Epithelial cell of proximal tubule (primary cell): ENCODE measurements at places on chromosomes 11 and 22. TPM values are rescaled to one million over a fixed set of nuclear protein-coding genes. Genes with fewer than 3 reads are reported as not detected.

- no peak for DNase-seq
Measured at GRCh38 chr22:50278461-50278860, 8.3 kb upstream of the MAPK11 start.

DNA sequence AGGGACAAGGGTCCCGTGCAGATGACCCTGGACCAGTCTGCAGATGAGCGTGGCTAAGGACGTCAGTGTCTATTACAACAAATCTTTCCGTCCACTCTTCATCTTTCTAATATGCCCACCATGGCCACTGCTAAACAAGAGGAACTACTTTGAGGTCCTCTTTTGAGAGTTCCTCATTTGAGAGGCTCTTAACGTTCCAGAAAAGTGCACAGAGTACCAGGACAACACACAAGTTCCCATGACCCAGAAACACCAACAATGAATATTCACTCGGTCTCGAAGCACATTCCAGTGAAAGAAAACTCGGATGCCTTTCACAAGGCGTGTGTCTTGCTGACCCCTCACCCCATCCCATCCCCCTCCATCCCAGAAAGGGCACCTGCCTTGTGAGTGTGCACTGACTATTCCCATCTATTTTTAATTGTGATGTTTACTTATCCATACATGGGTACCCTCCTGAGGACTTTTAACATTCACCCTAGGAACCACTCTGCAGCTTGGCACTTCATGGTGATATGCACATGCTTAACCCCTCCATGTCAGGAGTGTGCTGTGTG lies 157.0 kb downstream of the SHANK2 start:
- DNase-seq = no peak

GRCh38 chr22:45877651-45878050 lies 99.3 kb downstream of the WNT7B start:
- no peak for DNase-seq

- no peak for DNase-seq
Measured at GRCh38 chr11:88354912-88355311, 17.4 kb upstream of the CTSC start.

GRCh38 chr22:37657590-37658132 lies 862 bp upstream of the PDXP start:
- DNase-seq = no peak

DNA sequence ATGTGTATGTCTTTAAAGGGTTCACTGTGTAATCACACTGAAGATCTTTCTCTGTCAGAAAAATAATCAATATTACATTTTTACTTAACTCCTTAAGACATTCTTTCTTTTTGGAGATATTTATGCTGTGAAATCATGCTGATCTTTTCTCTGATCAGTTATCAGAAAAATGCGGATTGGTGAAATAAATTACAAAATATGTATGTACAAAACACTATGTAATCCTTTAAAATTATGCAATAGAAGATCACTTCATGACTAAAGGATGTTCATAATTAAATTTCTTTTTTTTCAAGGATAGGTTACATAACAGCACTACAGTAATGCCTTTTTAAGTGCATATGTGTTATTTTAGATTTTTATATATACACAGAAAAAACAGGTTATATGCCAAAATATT lies 24.7 kb downstream of the BTBD10 start:
- no peak for DNase-seq

- no peak for DNase-seq
Measured at GRCh38 chr22:37284805-37285355, 2.6 kb downstream of the CYTH4 start.

GRCh38 chr22:24894998-24895397 lies 51.5 kb downstream of the LHFPL7 start:
- peak; percentile 19 for DNase-seq

- DNase-seq = no peak
Measured at GRCh38 chr11:61954106-61954850, 4.1 kb downstream of the BEST1 start.

GRCh38 chr11:134837887-134838232 lies 425.8 kb upstream of the B3GAT1 start:
- DNase-seq = no peak

DNA sequence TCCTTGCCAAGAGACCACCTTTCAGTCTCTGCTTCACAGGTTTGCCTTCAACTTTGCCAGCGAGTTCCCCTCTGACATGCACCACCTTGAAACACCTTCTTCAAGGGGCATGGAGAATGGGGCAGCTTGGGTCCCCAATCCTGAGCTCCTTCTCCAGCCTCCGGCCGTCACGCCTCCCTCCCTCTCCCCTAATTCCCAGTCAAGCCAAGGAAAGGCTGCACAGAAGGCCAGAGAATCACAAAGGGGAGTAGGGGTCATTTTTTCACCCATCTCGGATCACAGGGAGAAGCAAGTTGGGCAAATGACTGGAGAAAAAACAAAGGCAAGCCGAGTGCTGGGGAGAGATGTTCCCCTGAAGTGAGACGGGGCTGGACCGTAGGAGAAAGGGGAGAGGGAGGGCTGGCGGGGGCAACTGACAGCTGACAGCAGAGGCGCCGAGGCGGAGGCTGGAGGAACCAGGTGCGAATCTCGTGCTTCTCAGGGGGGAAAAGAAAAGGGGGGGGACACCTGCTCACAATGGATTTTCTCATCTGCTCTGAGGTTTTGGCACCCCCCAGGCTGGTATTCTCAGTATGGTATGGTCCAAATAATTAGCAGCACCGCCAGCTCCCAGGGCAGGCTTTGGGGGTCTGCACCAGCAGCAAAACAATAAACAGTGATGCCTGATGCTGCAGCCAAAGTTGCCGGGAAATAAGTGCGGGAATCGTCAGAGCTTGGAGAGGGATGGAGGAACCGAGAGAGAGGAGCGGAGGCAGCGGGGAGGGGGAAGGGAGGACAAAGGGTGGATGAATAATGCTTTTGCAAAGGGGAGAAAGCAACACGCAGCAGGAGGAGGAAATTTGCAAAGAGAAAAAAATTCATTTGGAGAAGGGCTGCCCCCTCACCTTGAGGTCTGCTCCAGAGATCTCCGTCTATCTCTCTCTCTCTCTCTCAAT lies 644 bp downstream of the YPEL4 start:
- no peak for DNase-seq

DNA sequence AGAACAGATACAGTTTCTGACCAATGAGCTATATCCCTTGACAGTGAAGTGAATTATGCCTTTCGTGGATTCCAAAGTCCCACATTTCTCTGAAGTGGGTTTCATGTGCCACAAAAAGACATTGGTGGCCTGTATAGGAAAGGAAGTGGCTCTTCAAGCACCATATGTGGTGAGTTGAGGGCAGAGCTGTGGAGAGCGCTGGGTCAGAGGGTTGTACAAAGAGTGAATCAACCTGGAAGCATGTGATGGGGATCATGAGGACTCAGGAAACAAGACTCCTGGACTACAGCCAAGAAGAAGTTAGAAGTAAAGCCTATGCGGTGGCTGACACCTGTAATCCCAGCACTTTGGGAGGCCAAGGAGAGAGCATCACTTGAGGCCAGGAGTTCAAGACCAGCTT lies 579 bp upstream of the SLC5A4 start:
- no peak for DNase-seq

- DNase-seq = no peak
Measured at GRCh38 chr11:454043-454442, 4.0 kb downstream of the PTDSS2 start.

DNA sequence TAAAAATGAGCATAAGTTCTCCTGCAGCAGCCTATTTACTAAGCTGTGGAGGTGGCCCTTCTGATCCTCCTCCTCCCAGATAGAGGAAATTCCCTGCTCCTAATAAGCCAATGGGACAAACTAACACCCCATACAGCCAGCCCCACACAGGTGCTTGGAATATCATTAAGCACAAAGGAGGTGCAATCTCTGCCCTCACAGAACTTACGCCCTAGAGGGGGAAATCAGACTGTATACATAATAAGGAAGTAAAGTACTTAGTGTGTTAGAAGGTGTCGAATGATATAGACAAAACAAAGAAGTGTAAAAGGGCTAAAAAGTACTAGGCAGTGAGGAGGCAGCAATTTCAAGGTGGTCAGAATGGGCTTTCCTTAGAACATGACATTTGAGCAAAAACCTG lies 5.8 kb downstream of the MS4A12 start:
- DNase-seq = no peak

GRCh38 chr11:67433536-67434394 lies 3.7 kb downstream of the PTPRCAP start:
- no peak for DNase-seq

DNA sequence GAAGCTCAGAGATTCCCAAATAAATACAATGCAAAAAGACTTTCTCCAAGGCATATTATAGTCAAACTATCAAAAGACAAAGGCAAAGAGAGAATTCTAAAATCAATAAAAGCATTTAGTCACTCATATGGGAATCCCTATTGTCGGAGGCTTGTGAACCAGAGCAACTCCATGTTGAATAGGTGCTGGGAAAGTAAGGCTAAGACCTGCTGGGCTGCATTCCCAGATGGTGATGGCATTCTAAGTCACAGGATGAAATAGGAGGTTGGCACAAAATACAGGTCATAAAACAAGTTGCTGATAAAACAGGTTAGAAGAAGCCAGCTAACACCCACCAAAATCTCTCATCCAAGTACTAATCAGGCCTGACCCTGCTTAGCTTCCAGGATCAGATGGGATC lies 84.5 kb downstream of the JRKL start:
- no peak for DNase-seq

- DNase-seq = no peak
Measured at GRCh38 chr11:10379426-10379825, 74.6 kb downstream of the ADM start.

- DNase-seq = no peak
Measured at GRCh38 chr11:17445240-17445795, 31.3 kb downstream of the ABCC8 start.

DNA sequence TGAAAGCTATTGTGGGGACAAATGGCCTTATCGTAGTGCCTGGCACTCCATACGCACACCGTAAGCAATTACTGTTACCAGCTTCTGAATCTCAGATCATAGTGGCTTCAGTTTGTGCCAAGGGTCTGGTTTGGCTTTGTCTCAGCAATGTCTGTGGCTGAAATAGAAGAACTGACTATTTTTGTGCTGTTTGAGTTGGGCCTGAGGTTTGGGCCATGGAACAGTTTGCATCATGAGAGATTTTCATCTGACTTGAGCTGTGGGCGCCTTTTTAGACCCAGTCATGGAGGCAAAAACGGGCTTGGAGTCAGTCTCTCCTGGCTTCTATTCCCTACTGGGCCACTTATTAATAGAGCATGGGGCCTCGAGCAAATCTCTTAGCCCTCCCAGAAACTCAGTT lies 121.1 kb upstream of the CRYBB3 start:
- DNase-seq = no peak

DNA sequence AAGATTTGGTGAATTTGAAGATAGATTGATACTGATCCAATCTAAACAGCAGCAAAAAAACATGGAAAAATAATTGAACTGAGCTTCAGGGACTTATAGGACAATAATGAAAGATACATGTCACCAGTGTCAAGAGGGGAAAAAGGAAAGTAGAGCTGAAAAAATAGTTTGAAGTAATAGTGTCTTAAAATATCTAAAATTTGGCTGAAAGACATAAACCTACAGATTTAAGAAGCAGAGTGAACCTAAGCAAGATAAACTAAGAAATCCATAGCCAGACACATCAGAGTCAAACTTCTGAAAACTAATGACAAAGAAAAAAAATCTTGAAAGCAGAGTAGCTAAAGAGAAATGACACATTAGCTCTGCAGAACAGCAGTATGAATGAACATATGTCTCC lies 67.7 kb downstream of the TRIM44 start:
- DNase-seq = no peak

- no peak for DNase-seq
Measured at GRCh38 chr11:118746988-118747585, 43.9 kb downstream of the DDX6 start.

DNA sequence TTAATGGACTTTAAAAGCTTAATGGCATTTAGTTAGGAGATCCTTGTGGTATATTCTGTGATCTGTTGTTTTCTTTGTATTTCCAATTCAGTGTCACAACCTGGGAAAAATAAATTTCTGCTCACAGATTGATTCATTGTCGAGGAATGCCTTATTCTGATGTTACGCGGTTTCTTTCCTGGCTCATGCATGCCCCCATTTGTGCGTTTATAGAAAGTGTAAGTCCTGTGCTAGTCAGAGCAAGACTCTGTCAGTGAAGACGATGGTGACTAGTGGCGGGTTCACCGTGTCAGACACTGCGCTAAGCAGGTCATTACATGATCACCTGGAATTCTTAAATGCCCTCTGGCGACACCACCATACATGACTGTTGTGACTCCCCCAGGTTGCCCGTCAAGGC lies 169.4 kb downstream of the TBC1D22A start:
- DNase-seq = no peak

DNA sequence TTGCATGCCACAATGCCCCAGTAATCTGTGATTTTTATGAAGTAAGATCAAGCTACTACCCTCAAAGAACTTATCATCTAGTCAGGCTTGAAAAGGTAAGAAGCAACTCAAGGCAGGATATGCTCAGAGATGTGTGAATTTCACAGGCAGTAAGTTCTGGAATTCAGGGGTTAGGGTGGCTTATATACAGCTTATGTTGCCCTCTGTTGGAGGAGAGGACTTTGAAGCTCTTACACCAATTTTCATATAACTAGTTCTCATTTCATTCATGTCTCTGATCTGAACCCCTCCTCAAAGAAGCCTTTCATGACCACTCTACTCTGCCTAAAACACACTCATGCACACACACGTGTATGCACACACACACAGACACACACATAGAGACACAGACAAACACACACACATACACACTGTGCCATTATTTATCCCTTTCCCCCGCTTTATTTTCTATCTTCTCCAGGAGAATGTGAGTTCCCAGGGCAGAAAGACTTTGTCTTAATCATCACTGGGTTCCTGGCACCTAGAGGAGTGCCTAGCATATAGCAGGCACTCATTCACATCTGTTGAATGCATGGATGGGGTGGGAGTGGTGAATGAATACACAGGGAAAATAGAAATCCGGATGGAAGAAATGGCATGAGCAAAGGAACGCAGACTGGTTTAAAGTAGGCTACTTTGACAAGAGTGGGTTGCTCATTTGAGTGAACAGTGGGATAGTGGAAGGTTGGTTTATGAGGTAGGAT lies 220.7 kb upstream of the ZBED5 start:
- DNase-seq = no peak

- no peak for DNase-seq
Measured at GRCh38 chr11:10096987-10097386, 197.0 kb downstream of the SBF2 start.

GRCh38 chr11:12604557-12605153 lies 69.6 kb upstream of the TEAD1 start:
- DNase-seq = no peak

LMO1 gene
- total RNA-seq = not detected in 2 replicates

EHF gene
- total RNA-seq = 17.1 and 22.7 TPM in 2 replicates

OR10D3 gene
- not detected in 2 replicates for total RNA-seq

FAM111B gene
- total RNA-seq = 16.5 and 17.4 TPM in 2 replicates

DCHS1 gene
- total RNA-seq = 1.2 and 1.8 TPM in 2 replicates

MPZL2 gene
- 19.9 and 29.7 TPM in 2 replicates for total RNA-seq

ASCL2 gene
- total RNA-seq = 0.12 TPM in 1 of 2 replicates, not detected in the other

SAA2 gene
- total RNA-seq = 15.2 and 63.5 TPM in 2 replicates

INPPL1 gene
- 66.5 and 73.2 TPM in 2 replicates for total RNA-seq

APOA1 gene
- total RNA-seq = not detected in 2 replicates

CHST1 gene
- 0.65 and 1.5 TPM in 2 replicates for total RNA-seq

MUC15 gene
- total RNA-seq = not detected in 2 replicates

P2RY2 gene
- total RNA-seq = 1.1 and 5.4 TPM in 2 replicates

ART1 gene
- total RNA-seq = not detected in 2 replicates

OR10A6 gene
- total RNA-seq = not detected in 2 replicates

CELSR1 gene
- total RNA-seq = 33.7 and 85.0 TPM in 2 replicates
